Cerebellar nuclear complex (tissue), 1 donor: ENCODE measurements at places on chromosomes 1 and 21.

DNA sequence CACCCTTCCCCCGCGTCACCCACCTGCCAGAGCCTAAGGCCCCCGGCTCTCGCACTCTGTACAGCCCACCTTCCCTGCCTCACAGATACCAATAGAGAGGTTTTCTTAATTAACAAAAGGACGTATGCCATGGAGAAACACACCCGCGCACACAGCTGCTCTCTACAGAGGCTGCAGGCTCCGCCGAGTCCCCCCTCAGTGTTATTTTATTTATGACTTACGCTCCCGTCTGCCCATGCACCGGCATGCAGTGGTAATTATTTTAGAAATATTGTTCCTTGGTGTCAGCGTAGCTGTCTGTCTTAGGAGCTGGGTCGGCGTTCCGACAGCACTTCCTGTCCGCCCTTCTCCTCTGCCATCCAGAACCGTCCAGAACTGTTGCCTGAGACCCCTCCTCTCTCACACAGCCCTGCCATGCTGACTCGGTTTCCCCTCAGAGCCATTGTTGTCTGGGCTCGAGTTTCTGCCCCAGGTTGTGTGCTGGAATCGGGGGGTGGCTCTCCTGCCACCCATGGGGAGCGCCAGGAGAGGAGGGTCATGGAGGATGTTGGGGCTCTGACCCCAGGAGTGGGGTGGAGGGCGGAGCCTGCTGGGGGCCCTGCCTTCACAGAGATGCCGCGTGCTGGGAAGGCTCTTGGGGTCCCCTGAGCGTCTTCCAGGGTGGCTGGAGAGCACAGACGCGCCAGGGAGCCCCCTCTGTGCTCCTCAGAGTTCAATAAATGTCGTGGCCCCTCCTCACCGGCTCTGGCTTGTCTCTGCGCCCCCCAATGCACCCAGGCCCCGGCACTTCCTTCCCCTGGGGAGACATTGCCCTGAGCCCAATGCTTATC is 39.6 kb upstream of the COL6A1 start:
- DNase-seq = no peak

DNA sequence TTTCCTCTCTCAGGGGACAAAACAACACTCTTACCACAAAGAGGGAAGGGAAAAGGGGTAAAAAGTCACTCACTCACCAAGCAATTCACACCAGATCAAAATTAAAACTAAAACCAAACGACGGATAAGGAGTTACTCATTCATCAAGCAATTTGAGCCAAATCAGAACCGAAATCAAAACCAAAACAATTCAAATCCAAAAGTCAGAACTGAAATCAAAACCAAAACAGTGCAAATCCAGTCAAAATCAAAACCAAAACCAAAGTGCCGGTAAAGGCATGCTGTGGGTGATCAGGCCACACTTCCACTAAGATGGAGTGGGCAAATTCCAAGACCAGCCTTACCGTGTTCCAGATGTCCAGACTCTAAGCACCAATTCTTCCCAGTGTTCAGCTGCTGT is 717.9 kb downstream of the AMY1C start:
- no peak for DNase-seq

GRCh38 chr1:58836408-58836807 is 52.6 kb upstream of the JUN start:
- no peak for DNase-seq

DNA sequence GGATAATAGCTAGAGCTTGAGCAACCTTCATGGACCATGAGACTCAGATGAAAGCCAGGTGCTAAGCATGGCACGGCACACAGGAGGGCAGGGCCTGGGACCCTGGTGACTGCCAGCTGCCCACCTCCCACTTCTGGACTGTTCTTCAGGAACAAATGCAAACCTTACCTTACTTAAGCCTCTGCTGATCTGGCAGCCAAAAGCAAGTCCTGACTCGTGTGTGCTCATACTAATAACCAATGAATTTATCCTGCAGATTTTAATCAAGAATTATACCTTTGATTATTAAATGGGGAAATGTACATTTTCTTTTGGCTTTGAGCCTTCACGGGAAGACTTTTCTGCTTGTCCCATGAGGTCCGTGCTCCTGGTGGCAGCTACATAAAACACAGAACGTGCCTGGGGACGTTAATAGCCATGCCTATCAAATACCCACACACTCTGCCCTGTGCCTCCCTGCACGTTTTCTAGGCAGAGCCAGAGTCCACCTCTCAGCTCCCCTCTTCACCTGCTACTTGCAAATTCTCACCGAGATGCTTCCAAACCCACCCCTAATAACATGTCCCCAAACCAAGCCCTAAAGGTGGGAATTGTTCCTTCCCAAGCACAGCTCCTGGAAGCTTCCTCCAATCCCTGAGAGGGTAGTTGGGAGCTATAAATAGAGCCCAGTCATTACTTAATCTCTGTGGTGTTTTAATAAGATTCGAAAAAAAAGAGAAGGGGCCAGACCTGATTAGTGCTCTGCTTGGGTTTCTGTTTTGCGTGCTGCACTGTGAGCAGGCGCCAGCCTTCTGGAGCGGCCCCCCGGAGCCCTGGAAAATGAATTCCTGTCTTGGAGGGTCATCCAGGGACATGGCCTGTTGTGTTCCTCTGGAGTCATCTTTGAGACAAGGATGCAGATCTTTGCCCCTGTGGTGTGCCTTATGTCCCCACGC is 33.5 kb downstream of the SLC1A7 start:
- DNase-seq = no peak

DNA sequence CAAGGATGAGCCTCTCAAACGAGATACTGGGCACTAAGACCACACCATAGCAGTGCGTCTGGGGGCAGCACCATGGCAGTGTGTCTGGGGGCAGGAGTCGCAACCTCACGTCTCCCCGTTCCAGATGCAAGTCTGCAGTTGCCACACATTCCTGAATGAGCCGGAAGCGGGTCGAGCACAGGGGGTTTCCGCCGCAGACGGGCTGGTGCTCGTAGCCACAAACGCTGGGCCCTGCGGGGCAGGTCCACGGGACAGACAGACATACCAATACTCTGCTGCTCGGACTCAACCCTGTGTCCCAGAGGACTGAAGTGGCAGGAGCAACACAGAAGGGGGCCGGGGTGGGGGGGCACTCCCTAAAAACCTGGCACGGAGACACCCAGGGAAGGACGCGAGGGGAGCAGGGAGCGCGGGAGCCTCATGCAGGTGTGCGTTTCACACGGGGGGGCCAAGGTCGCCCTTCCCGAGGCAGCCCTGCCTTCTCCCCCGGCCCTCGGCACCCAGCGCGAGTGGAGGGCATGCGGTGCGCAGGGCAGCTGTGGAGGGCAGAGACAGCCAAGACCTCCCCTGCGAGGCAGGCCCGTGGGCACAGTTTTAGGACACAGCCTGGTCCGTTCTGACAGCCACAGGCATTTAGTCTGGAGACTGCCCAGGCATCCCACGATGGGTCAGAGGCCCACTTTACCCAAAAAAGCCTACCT is 24.5 kb downstream of the PTTG1IP start:
- no peak for DNase-seq

GRCh38 chr1:16122916-16123315 is 33.0 kb downstream of the EPHA2 start:
- no peak for DNase-seq

DNA sequence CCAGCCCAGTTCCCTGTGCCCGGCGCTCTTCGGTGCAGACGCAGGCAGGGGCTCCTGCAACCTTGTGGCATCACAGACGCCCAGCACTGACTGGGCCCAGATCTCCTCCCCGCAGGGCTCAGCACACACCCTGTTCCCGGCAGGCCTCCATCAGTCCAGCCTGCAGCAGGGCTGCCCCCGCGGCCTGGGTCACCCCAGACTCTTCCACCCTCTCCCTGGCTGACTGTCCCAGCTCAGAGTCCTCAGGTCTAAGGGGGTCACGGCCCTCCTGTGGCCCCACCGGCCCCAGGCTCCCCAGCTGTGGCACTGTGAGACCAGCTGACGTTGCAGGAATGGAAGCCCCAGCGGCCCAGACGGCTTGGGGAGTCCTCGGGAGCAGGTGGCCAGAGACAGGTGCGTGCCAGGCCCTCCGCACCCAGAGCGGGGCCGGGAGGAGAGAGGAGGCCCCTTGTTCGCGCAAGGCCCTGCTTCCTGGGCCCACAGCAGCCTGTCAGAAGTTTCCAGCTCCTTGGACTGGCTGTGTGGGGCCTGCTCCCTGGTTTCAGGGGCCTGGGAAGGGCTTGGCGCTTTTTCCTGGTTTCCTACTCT is 4.2 kb downstream of the B3GALT6 start:
- no peak for DNase-seq
